Foreskin keratinocyte (primary cell): ENCODE measurements at places on chromosomes 13 and 19. TPM values are rescaled to one million over a fixed set of nuclear protein-coding genes. Genes with fewer than 3 reads are reported as not detected.

GRCh38 chr13:30477346-30478195 is 11.8 kb upstream of the HMGB1 start:
- no peak for DNase-seq

The URAD gene
- not detected in 2 replicates for polyA plus RNA-seq

- peak; percentile 62 for DNase-seq
Observed at GRCh38 chr13:23778879-23779278, 110.3 kb downstream of the MIPEP start.

The CGB8 gene
- polyA plus RNA-seq: not detected in 2 replicates

GRCh38 chr13:28251466-28251865 is 113.1 kb downstream of the PAN3 start:
- no peak for DNase-seq

The RUBCNL gene
- polyA plus RNA-seq: 0.08 TPM in 1 of 2 replicates, not detected in the other

- DNase-seq: no peak
Observed at GRCh38 chr13:73962284-73962683, 171.9 kb downstream of the KLF12 start.

DNA sequence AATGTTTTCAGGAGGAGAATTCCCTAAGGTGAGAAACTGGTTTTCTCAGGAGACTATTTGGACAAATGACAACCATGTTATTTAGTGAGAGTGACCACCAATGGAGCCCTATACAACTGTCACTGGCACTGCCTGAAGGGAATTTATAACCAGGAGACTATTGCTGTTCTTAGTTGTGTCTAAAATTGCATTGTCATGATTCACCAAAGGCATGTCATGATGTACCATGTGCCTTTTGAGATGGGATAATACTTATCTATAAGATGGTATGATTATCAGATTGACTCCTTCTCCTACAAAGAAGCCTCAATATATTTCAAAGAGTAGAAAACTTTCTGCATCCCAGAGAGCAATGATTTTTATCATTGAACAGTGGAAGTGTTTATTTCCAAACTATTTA is 739.4 kb upstream of the GPC6 start:
- DNase-seq: peak; percentile 20

DNA sequence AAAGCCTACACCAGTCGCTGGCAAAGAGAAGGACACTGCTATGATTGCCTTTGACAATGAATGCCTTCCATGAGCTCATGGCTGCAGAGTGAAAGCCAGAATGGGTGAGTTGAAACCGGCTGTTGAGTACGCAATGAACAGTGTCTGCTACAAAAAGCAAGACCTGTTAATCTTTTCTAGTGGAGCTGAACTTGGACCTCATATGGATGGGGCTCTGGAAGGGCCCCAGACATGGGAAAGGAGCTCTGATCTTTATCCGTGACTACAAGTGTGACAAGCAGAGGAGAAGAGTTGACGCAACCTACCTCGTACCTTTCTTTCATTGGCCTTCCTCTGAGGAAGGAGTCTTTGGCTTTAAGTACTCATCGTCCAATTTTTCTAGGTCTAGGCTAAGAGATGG is 67.1 kb upstream of the TSC22D1 start:
- no peak for DNase-seq

DNA sequence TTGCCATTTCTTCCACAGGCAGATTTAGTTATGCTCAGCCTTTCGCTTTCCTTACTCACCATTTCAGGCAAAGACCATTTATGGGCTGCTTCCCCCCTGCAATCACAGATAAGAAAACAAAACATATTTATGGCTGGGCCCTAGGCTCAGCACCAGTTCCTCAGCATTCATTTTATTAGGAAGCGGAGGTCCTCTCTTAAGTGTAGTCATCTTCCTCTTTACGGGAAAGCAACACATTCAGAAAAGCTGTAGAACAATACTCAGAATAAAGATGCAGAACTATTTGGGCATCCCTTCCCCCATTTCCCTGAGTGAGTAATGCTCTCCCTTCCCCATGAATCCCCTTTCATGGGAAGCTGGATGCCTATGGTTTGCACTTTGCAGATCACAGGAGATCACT is 27.9 kb downstream of the FLT1 start:
- DNase-seq: no peak

- DNase-seq: peak; percentile 64
Observed at GRCh38 chr19:38061294-38061693, 154.3 kb downstream of the SIPA1L3 start.

DNA sequence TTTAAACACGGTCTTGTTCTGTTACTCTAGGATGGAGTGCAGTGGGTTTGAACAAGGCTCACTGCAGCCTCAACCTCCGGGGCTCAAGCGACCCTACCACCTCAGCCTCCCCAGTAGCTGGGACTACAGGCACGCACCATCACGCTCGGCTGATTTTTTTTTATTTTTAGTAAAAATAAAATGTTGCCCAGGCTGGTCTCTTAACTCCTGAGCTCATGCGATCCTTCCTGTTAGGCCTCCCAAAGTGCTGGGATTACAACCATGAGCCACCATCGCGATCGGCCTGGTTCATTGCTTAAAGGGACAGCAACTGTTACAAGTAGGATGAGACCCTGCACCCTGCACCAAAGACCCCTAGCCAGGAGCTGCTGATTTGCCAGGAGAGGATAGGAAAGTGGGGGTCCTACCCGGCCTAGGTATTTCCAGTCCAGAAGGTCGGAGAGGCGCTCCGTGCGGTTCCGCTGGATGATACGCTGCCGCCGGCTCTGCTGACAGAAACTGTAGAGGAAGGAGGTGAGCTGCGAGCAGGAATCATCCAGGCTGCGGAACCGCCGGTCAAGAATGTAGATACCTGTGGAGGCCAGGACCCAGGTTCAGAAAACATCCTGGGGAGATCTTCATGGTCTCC is 5.1 kb downstream of the FTL start:
- DNase-seq: no peak

The DOCK9 gene
- 29.6 and 32.6 TPM in 2 replicates for polyA plus RNA-seq

DNA sequence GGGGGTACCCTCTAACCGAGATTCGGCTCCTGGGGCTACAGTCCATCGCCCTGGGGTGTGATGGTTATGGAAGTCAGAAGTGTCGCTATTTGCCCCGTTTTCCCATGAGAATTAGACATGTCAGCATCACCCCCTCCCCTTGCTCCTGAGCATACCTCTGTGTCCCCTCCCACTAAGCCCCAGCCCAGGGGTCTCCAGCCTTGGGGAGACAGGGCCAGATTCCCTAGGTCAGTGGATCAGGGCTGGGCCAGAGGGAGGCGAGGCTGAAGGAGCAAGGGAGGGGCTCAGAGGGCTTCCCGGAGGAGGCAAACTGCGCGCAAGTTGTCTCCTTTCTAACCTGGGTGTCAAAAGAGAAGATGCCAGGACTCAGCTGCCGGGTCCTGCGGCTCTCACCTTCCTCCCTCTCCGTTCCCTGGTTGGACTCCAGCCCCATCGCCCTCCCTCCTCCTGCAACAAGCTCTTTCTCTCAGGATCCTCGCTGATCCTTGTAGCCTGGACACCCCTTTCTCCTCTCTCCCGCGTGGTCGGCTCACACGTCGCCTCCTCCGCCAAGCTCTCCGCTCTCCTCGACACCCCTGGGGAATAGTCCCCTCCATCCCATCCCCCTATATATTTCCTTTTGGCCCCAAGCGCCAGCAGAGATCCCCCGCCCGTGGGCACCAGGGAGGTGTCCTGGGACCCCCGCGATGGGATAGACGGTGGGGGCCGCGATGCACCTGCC is 459 bp upstream of the TMEM59L start:
- DNase-seq: no peak

GRCh38 chr19:15669891-15670290 is 3.0 kb upstream of the CYP4F12 start:
- no peak for DNase-seq

DNA sequence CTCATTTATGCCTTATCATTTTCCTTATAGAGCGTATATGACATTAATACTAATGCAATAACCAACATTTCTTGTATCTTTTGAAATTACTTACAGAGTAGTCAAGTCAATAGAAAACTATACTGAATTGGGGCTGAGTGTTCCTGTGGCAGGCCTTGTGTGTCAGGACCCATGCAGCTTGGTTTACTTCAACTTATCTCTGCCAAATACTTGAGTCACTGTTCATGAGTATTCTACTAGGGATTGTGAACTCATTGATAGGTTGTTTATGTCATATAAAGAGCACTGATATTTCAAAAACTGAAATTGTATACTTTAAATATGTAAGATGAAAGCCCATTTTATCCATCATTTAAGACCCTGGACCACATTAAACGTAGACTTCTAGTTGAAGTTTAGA is 688.6 kb upstream of the SLITRK1 start:
- DNase-seq: no peak

- no peak for DNase-seq
Observed at GRCh38 chr19:41688098-41688497, at the start of gene CEACAM7. CEACAM7 (minus strand) TSS chr19:41688270; CDS start chr19:41688165, 105 bp downstream.

The SLC8A2 gene
- polyA plus RNA-seq: 0.04 and 0.09 TPM in 2 replicates

DNA sequence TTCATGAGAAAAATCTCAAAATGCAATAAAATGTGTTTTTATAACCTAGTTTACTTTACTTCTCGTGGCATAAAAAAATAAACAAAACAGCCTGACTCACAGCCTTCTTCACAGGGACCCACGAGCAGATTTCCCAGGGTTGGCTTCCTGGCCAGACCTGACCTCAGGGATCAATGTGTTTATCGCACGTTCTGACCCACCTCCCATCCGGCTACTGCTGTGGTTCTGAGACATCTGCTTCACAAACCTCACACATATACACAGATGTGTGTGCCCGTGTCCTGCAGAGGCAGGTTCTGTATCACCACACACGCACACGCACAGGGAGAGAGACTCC is 118.3 kb downstream of the COL4A2 start:
- no peak for DNase-seq

The YIF1B gene
- polyA plus RNA-seq: 90.2 and 115 TPM in 2 replicates

The ZNF681 gene
- polyA plus RNA-seq: 0.34 and 0.42 TPM in 2 replicates

GRCh38 chr13:79631051-79631659 is 150.2 kb downstream of the NDFIP2 start:
- peak; percentile 97 for DNase-seq

DNA sequence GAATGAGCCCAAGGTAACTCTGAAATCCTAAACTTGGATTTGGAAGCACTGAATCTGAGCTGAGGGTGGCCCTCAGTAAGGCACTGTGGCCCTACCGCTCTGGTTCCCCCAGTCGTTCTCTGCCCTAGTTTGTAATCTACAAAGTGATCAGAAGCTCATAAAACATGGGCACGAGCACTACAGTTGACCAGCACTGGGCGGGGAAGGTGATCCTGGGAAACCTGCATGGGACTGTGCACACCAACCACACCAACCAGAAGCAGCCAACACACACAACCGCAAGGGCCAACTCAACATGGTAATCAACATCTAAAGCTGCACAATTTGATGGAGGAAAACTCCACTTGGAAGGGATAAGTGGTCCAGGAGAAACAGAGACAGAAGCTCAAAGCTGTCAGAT is 22.9 kb downstream of the SLC7A1 start:
- no peak for DNase-seq
